ENCODE measurements at places on chromosomes 2 and 18. TPM values are rescaled to one million over a fixed set of nuclear protein-coding genes. Genes with fewer than 3 reads are reported as not detected.

GRCh38 chr2:240198226-240198625 lies 57.8 kb upstream of the OTOS start:
- DNase-seq: peak; percentile 52

Gene SULT1C4
- total RNA-seq: 27.5 TPM

Gene FBXO36
- 3.2 TPM for total RNA-seq

- peak; percentile 60 for DNase-seq
Measured at GRCh38 chr18:75074196-75075015, 134.5 kb downstream of the PTGR3 start.

Measured in type B pancreatic cell (in vitro differentiated cells).